NCI-H187 treated with DMSO at 0.1 percent for 48 hours (cell line): ENCODE measurements at places on chromosomes 12 and 14.

GRCh38 chr12:27868139-27868538 is 88.1 kb upstream of the MANSC4 start:
- DNase-seq: no peak

- no peak for DNase-seq
Observed at GRCh38 chr12:78185109-78185508, 354.4 kb downstream of the NAV3 start.

- DNase-seq: no peak
Observed at GRCh38 chr12:39813776-39814175, 194.2 kb upstream of the ABCD2 start.

- DNase-seq: no peak
Observed at GRCh38 chr14:97456958-97457357, 659.8 kb downstream of the VRK1 start.

GRCh38 chr12:78880078-78880477 is 15.5 kb downstream of the SYT1 start:
- DNase-seq: no peak
